Mammary epithelial cell (primary cell): ENCODE measurements at places on chromosomes 11 and 22.
A peak's percentile ranks its signal among the peaks of the same experiment; 100 is the strongest.

GRCh38 chr11:2122907-2123627 lies 16.1 kb downstream of the IGF2 start:
- no peak for DNase-seq

- no peak for DNase-seq
Measured at GRCh38 chr11:124376280-124376679, 8.0 kb downstream of the OR8B2 start.

- no peak for DNase-seq
Measured at GRCh38 chr11:56886455-56886854, 102.3 kb upstream of the OR5AK2 start.

DNA sequence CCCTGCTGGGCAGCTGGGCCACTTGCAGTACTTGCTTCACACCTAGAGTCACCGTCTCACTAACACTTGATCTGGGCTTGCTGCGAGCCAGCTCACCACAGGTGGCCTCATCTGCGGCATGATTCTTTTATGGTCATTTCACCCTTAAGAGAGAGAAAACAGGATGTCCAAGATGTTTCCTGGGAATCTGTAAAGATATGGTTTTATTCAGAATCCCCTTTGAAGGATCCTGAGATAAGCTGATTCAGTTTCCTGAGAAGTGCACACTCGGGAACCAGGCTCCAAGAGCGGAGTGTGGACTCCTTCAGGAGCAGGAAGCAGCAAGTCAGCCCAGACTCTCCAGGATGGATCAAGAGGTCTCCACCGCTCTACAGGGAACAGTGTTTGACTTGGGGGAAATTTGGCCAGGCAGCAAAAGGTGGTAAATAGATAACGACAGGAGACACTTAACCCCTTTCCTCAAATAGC lies 21.8 kb upstream of the TP53AIP1 start:
- no peak for DNase-seq

DNA sequence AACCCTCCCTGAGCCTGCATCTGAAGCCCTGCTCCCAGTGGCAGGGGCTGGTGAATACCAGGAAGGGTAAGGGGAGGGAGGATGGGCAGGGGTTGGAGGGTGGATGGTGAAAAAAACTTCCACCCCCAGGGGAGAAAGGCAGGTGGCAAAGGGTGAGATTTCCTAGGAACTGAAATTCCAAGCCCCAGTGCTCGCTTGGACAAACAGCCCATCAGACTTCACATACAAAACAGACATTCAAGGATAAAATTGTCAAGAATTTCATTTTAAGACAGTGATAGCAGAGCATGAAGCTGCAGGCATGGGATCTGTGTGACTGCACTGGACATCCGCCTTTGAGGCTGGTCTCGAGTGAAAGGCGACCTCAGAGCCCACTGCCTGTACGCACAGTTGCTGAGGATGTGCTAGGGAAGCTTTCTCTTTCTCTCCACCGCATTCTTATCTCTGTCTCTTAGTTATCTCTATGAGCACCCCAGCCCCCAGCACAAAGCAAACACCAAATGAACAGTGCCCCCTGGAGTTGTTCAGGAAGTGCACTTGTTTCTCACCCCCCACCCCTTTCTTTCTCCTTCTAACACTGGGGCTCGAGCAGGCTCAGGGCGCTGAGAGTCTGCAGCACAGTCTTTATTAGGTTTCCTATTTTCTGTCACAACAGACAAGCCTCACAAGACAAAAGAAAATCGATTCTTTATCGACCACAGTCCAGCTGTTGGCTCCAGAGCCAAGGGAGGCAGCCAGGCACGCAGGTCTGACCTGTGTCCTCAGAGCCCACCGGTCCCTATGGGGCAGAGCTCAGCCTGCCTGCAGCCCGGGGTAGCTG lies 237.3 kb upstream of the NCAM1 start:
- DNase-seq: no peak

- no peak for DNase-seq
Measured at GRCh38 chr11:91794146-91794545, 430.5 kb upstream of the FAT3 start.

DNA sequence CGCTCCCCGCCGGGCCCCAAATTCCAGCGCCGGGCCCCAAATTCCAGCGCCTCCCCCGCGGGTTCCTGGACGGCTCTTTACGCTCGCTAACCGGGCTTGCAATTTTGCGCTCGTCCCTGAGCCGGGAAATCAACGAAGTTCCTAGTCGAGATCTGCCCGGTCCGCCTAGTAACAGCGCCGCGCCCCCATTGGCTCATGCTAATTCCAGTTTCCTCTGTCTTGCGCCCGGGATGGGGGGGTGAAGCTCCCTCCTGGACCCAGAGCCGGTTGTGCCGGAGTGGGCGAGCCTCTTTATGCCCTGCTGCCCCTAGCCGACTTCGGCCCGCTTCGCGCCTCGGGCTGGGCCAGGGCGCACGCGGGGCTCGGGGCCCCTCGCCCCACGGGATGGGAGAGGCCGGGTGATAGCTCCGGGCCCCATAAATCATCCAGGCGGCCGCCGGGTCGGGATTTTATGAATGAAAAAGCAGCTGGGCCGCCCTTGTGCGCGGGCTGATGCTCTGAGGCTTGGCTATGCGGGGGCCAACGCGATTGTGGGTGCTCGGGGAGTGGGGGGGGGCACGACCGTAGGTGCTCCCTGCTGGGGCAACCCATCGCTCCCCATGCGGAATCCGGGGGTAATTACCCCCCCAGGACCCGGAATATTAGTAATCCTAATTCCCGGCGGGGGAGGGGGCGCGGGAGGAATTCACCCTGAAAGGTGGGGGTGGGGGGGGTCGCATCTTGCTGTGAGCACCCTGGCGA lies 1.8 kb upstream of the CCND1 start:
- peak; percentile 95 for DNase-seq

GRCh38 chr22:49406879-49407587 lies 420.6 kb downstream of the BRD1 start:
- no peak for DNase-seq

GRCh38 chr11:61834278-61835048 lies 6.4 kb downstream of the FADS2 start:
- DNase-seq: no peak

- DNase-seq: peak; percentile 42
Measured at GRCh38 chr11:27485930-27486773, 13.6 kb upstream of the LGR4 start.

GRCh38 chr11:71268706-71269321 lies 16.4 kb upstream of the SHANK2 start:
- DNase-seq: no peak

DNA sequence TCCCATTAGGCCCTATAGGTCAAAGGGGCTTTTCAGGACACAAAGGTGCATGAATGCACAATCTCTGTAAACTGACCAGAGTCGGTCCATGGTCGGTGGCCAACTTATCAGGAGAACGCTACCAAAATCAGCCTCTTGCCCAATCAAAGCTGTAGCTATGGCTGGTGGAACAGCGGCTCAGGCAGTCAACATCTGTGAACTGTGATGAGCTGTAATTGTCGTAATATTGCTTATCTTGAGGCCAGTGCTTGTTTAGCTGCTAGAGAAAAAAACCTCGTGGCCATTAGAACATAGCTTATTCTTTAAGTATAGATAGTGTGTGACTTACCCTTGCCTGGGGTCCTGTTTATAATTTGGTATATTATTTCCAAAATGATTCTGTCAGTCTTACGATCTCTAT lies 14.4 kb upstream of the CHST1 start:
- DNase-seq: no peak

- DNase-seq: no peak
Measured at GRCh38 chr11:58924230-58924629, 15.1 kb upstream of the GLYATL1 start.

DNA sequence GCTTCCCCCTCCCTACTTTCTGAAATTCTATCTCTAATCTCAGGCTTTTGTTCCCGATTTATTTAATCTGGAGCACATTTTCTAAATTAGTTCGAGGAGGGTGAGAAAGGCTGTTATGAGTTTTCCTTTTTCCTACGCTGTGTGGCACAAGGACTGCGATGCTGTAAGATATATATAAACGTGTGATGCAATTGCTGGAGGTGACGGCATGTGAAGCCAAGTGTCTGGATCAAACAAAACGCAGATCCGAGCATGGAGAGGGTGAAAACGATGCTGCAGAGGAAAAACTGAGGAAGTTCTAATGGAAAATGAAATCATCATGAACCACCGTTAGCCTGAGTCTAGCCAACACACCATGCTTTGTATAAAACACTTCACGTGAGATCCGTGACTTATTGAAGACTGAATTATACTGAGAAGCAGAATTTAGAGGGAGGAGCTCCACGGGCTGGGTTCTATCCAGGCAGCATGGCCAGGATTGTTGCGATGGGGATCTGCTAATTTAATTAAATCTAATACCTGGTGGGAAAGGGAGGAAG lies 4.4 kb downstream of the PKNOX2 start:
- no peak for DNase-seq

DNA sequence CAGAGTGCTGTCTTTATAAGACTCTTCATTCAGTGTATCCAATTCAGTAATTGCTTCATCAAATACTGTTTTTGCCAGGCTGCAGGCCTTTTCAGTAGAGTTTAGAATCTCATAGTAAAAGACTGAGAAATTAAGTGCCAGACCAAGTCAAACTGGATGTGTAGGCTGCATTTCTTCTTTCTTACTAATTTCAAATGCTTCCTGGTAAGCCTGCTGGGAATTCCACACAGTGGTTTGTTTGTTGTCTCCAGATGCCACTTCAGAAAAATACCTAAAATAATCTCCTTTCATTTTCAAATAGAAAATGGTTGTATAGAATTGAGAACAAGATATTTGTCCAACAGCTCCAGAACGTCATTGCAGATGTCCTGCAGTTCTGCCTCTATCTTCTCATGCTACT lies 34.7 kb downstream of the LDHAL6A start:
- DNase-seq: no peak

- no peak for DNase-seq
Measured at GRCh38 chr22:33962409-33962808, 42.1 kb upstream of the LARGE1 start.

GRCh38 chr11:1009991-1010390 lies 26.5 kb downstream of the MUC6 start:
- no peak for DNase-seq

- no peak for DNase-seq
Measured at GRCh38 chr22:19610518-19611253, 86.5 kb upstream of the CLDN5 start.

GRCh38 chr11:3635641-3636375 lies 6.0 kb downstream of the ART5 start:
- DNase-seq: no peak

GRCh38 chr11:117868815-117869561 lies 7.5 kb downstream of the FXYD6 start:
- no peak for DNase-seq

- no peak for DNase-seq
Measured at GRCh38 chr22:40733919-40734318, 54.6 kb downstream of the MCHR1 start.
